Stimulated activated CD8-positive, alpha-beta memory T cell treated with anti-CD3 and anti-CD28 coated beads, Interleukin-7, amount 100 ng/mL, for 1 hour (primary cell): ENCODE measurements at places on chromosomes 3 and 15.

- no peak for DNase-seq
Observed at GRCh38 chr3:116445311-116445841, at the start of gene LSAMP. Gene LSAMP (minus strand): TSS chr3:116445487.

DNA sequence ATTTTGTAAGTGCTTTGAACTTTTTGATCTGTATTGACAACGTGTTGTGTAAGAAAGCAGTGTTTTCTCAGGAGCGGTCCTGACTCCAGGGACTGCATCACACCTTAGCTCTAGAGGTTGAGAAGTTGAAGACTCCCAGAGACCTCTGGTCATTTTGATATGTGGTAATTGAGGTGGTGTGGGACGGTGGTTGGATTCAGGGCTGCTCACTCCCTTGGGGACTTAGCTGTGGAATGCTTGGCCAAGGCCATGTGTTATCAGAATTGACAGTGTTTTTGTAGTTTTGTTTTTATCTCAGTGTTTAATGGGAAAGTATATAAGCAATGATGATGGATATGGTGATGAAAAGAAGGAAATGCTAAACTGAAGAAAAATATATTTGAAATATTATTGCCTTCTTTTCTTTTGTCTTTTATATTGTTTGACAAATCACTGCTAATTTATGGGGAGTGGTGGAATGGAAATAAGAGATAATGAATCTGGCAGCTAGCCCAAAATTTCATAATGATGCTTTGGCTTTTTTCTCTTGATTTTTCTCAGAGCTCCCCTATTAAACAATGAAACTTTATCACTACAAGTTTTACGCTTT is 16.0 kb downstream of the CMSS1 start:
- no peak for DNase-seq

DNA sequence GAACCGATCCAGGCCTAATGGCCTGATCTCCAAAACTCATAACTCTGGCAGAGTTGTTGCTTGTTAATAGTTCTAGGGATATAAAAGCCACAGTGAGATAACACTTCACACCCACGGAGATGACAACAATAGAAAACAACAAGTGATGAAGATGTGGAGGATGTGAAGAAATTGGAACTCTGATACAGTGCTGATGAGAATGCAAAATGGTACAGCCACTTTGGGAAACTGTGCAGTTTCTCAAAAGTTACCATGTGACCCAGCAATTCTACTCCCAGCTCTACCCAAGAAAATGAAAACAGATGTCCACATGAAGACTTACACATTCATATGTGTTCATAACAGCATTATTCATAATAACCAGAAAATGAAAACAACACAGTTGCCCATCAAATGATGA is 3.8 kb downstream of the CMTM7 start:
- no peak for DNase-seq

- DNase-seq, result no peak
Observed at GRCh38 chr3:60652829-60653228, 598.4 kb downstream of the FHIT start.

DNA sequence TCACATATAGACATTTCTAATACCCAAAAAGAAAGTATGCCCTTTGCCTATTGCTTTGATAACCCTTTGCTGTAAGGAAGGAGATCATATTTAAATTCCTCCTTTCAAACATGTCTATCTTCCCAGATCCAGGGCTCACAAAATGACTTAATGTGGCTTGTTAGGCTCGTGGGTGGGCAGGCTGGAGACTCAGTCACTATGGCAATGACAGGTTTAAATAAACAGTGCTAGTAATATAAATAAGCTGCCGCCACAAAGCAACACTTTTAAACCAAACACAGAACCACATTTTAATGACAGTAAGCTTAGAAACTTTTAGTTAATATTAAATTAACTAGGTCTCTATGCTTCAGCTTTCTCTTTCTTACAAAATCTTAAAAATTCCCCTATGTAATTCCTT is 616.0 kb upstream of the NAALADL2 start:
- DNase-seq, result no peak

DNA sequence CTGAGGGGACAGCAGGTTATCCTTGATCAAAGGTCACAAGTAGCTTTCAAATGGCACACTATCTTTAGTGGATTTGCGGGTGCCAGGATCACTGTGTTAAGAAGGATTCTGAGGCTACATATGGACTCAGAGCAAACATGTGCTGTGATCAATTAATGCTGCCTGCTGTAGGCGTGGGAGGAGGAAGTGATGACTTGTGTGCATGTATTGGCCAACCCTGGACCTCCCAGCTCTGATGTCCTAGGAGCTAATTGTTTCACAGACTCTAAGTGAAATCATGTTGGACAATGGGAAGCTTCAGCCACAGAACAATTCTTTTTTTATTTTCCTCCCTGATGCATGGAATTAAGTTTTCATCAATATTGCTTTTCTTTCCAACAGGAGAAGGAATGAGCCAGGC is 24.4 kb downstream of the FAH start:
- DNase-seq, result no peak

- no peak for DNase-seq
Observed at GRCh38 chr3:27479806-27480543, 4.2 kb downstream of the SLC4A7 start.

DNA sequence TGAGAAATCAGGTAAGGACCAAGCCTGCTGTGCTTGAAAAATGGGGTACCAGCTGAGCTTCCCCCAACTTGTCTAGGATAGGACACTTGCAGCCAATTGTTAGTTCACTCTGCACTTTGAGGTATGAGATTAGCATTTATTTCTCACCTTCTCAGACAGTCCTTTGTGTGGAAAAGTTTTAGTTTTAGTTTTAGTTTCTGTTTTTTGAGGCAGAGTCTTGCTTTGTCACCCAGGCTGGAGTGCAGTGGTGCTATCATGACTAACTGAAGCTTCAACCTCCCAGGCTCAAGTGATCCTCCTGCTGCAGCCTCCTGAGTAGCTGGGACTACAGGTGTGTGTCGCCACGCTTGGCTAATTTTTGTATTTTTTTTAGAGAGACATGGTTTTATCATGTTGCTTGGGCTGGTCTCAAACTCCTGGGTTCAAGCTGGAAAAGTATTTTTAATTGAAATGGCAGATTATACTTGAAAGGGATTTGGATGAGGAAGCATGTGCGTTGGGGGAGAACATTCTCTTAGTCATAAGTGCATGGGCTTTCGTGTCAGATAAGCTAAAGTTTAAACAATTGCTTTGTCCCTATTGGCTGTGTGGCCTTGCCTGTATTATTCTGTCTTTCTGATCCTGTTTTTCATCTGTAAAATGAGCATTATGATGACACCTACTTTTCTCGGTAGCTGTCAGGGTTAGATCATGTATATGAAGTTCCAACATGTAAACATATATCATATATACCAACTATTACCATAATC is 25.2 kb upstream of the CCK start:
- DNase-seq, result no peak

DNA sequence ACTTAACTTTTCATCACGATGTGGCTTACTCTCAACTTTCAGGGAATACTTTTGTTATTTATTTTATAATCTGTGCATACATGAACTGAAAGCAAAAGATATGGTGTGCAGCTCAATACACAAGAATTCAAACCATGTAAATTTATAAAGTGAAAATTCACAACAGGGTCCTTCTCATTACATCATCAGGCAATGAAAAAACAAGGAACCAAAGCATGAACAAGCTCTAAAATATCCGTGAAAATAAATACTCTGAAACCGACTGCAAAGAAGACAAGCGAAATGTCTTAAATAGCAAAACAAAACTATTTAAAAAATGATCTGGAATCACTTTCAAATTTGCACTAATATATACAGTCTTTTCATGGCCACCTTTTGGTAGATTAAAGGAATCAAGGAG is 28.9 kb downstream of the GNB5 start:
- DNase-seq, result no peak

DNA sequence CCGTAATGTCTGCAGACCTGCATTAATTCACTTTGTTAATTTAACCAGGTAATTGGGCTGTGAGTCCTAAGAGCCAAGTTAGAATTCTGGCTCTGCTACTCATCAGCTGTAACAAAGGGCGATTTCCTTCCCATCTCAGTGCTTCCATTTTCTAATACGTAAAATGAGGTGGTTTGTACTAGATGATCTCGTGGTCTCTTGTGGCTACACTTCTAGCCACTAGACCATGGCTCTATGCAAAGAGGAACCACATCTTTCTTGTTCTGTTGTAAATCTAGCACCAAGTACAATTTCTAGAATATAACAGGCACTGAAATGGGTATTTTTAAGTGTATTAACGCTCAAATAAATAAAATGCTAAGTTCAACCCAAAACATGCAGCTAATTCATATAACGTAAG is 174.4 kb upstream of the THBS1 start:
- no peak for DNase-seq

DNA sequence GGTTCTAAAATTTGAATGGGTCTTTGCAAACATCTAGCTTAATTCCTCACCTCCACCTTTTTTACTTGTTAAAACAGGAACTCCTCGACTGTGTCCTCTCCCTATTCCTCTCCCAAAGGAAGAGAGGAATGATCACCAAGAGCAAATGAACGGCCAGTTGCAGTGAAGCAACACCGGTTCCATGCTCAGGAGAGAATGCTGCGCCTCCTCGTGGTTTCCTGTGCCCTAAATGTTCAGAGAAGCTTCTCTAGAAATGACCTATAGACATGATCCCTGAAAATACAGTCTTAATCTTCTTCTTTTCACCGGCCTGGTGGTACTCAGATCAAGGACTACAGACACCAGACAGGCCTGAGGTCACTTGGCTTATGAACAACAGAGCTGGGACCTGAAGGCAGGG is 65.1 kb upstream of the GUCA1C start:
- DNase-seq, result no peak
